ENCODE measurements at places on chromosomes 6 and 20.

GRCh38 chr6:51531623-51532022 lies 555.8 kb downstream of the PKHD1 start:
- no peak for DNase-seq

- DNase-seq = no peak
Measured at GRCh38 chr6:23349521-23350147, 776.4 kb upstream of the NRSN1 start.

DNA sequence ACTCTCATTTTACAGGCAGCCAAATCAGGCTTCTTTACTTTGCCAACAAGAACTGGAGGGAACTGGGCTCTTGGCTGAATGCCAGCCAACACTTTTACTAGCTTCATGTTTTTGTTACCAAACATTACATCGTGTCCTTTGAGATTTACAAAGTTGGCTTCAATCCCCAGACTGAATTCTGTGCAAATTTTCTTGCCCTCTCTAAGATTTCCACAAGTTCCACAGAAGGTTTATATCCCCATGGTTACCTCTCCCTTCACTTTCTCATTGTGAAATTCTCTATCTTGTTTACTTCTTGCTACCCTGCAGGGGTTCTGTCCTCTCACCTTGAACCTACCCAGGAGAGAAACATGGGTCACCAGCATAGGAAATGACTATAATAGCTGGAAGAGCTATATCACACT lies 37.6 kb upstream of the PLCB1 start:
- no peak for DNase-seq

DNA sequence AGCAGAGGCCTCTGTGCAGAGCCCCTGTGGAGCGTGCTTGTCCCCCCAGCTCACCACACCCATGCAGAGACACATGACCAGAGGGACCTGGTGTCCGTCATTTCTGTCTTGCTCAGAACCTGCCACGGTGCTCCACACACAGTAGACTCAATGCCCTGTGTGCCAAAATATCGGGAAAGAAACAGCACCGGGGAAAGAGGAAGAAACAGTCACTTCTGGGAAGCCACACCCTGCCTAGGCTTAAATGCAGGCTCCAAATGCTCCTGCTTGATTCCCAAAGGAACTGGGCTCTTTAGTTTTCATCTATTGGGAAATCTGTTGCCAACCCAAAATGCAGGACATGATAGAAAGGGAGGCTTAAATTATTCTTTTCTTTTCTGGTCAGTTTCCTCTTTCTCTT lies 503.9 kb downstream of the CD83 start:
- no peak for DNase-seq

GRCh38 chr6:139449611-139450000 lies 75.2 kb upstream of the CITED2 start:
- no peak for DNase-seq

GRCh38 chr6:142335415-142335814 lies 33.6 kb downstream of the ADGRG6 start:
- no peak for DNase-seq

- DNase-seq = no peak
Measured at GRCh38 chr6:87789198-87789899, 87.3 kb upstream of the AKIRIN2 start.

GRCh38 chr6:128007658-128008057 lies 106.8 kb upstream of the THEMIS start:
- no peak for DNase-seq

DNA sequence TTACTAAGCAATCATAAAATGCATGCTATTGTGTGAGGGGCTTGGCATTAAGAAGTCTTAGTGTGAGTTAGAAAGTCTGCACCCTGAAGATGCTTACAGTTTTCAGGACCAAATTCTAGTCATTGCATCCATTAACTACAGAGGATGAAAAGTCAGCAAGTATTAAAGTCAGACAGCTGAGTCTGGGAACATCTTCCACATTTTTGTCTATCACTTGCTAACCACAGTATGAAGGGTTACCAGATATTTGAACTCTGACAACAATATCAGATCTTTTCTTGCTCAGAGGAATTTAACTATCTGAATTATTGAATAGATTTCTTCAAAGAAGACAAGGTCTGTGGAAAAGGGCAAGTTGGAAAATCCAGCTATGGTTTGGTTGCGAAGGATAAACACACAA lies 264.4 kb downstream of the BTBD9 start:
- no peak for DNase-seq

DNA sequence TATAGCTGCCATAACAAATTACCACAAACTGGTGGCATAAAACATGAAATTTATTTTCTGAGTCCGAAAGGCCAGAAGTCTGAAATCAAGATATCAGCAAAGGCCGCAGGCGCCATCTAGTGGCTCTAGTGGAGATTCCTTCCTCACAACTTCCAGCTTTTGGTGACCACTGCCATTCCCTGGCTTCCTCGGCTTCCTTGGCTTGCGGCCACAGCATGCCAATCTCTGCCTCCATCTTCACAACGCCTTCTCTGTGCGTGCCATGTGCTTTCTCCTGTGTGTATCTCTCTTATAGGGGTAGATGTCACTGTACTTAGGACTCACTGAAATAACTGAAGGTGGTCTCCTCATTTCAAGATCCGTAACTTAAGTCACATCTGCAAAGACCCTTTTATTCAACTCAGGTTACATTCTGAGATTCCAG lies 5.4 kb upstream of the PLAGL1 start:
- DNase-seq = peak; percentile 61

DNA sequence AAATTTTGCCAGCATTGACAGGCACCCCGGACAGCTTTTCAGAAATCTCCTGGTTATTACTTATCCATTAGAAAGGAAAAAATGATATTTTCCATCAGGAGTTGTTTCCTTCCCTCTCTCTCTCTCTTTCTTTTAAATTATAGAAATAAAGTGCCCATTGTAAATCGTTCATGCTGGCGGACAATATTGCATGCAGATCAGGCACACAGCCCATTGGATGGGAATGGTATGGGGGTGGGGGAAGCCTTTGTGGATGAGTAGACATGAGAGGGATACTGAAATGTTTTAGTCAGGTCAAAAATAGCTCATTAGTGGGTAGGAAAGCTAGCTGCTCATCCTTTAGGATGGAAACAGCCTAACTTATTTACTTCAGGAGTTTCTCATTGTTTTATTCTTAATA lies 764.9 kb upstream of the MMS22L start:
- DNase-seq = no peak

GRCh38 chr6:157235600-157236039 lies 87.7 kb downstream of the TMEM242 start:
- peak; percentile 47 for DNase-seq

DNA sequence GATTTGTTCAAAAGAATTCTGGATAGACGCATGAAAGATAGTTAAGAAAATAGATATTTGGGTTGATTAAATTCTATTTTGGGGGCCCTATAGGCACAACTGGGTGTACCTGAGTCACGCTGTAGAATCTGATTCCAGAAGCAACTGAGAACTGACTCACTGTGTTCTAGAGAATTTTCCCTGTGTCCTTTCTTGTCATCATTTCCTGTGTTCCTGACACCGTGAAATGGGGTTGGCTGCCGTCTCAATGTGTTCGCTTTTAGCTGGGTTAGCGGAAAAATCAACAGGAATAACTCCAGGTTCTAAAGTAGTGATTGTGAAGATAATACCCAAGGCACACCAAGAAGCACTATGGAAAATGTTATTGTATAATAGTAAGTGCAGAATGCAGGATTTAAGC lies 5.0 kb downstream of the GCNT2 start:
- DNase-seq = no peak

DNA sequence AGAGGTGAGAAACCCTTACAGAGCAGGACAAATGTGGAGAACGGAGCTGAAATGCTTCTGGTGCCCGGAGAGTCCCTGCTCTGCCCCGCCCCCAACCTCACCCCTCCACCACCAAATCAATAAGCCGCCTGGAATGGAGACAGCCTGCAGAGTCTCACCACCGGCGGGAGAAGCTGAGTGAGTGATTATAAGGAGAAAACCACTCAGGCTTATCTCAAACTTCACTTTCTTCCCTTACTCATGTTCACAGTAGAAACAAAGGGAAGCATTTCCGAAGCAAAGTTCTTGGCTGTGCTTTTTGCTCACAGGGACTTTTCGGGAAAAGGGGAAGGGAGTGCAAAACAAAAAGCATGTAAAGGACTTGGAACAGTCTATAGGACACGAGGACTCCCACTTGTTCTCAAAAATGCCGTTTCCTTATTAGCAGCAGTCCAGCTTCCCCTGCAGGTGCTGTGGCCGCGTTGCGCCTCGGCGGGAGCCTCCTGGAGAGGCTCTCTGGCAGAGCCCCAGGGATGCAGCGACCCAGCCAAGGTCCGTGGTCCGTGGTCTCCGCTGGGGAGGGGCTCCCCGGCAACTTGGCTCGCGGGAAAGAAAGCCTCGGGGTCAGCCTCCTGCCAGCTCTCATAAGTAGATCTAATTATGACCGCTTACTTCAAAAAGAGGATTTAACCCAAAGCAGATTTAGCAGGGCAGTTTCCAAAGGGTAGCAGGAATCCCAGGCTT lies 64.8 kb upstream of the TMEM30A start:
- DNase-seq = no peak

DNA sequence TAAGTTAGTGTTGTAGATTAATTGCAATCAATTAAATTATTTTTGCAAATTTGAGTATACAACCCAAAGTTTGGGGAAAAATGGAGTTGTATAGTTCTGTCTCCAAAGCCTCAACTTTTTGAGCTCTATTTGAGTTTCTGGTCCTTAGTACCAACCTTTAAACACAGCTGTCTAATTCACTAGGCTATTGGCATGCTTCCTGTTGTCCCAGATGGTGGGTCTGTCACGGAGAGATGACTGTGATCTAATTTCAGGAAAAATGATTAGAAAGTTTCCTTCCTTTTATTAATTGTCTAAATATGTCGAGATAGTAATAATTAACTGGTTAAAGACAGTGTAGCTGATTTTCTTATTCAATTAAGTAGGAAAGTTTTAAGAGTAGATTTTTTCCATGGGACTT lies 109.6 kb downstream of the SCAF8 start:
- no peak for DNase-seq

GRCh38 chr6:124719913-124720312 lies 242.3 kb upstream of the RNF217 start:
- no peak for DNase-seq

GRCh38 chr6:143279385-143279784 lies 171.1 kb downstream of the ADAT2 start:
- DNase-seq = no peak

DNA sequence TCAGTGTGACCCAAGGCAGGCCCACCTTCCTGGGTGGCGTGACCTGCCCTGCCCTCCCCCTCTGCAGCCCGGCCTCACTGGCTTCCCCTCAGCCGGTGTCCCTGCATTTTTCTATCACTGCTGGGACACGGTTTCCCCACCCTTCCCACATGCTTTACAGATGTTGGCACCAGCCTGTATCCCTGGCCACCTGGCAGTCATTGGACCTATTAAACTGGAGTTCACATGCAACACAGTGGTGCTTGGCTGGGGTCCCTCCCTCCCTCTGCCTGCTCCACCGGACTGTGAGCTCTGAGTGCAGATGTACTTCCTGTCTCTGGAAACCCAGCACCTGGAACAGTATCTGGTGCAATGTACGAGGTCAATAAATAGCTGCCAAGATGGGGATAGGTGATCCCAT lies 25.5 kb upstream of the STX16 start:
- DNase-seq = no peak

- DNase-seq = no peak
Measured at GRCh38 chr6:150697515-150697914, 97.8 kb downstream of the PLEKHG1 start.

GRCh38 chr20:51217347-51218045 lies 194.6 kb upstream of the KCNG1 start:
- no peak for DNase-seq

- DNase-seq = no peak
Measured at GRCh38 chr6:145865595-145865994, 51.0 kb upstream of the FBXO30 start.

- DNase-seq = peak; percentile 46
Measured at GRCh38 chr6:106534564-106534982, 94.7 kb downstream of the RTN4IP1 start.

- no peak for DNase-seq
Measured at GRCh38 chr6:1178590-1178989, 133.3 kb upstream of the FOXQ1 start.

- no peak for DNase-seq
Measured at GRCh38 chr6:4347877-4348276, 212.5 kb upstream of the ECI2 start.

GRCh38 chr6:146814148-146814750 lies 215.5 kb downstream of the ADGB start:
- DNase-seq = no peak

- no peak for DNase-seq
Measured at GRCh38 chr6:24501914-24502313, 7.1 kb downstream of the ALDH5A1 start.

GRCh38 chr20:62296724-62297448 lies 5.9 kb upstream of the ADRM1 start:
- DNase-seq = no peak

GRCh38 chr20:41248368-41249024 lies 69.0 kb downstream of the ZHX3 start:
- no peak for DNase-seq

GRCh38 chr6:119781365-119781764 lies 431.8 kb upstream of the MAN1A1 start:
- no peak for DNase-seq

DNA sequence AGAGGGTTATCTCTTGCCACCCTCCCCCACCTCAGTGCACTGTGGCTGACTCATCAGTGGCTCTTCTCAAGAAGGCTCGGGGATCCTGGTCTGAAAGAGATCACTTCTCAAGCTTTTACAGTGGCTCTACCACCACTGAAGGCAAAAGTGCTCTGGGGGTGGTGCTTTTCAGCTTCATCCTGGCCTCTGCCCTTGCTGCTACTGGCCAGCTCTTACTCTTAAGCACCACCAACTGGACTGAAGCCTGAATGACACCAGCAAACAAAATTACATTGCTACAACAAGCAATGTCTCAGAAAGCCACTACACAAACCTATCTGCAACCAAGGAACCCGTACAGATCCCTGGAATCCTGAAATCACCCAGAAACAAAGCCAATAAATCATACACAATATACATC lies 402.1 kb downstream of the EPHA7 start:
- no peak for DNase-seq

GRCh38 chr20:64276817-64277216 lies 21.3 kb downstream of the PCMTD2 start:
- no peak for DNase-seq

DNA sequence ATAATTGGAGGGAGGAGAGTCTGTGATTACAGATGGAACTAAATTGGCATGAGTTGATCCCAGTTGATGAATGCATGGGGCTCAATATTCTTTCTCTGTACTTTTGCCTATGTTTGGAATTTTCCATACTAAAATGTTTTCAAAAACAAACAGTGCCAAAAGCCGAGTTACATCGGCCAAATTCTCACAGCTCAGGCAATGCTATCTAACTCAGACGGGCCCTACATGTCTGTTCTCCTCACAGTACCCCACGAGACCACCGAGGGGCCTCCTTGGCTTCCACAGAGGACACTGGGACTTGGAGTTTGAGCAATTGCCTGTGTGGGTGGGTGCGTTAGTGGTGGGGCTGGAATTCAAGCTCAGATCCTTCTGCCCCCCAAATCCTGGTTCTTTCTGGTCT lies 413.2 kb downstream of the CDH26 start:
- DNase-seq = no peak

GRCh38 chr6:16837217-16837972 lies 76.1 kb upstream of the ATXN1 start:
- DNase-seq = peak; percentile 4

- no peak for DNase-seq
Measured at GRCh38 chr6:116298973-116299372, 19.2 kb upstream of the TSPYL1 start.
